Naive thymus-derived CD8-positive, alpha-beta T cell (primary cell): ENCODE measurements at places on chromosomes 3 and 15. TPM values are rescaled to one million over a fixed set of nuclear protein-coding genes. Genes with fewer than 3 reads are reported as not detected.

DNA sequence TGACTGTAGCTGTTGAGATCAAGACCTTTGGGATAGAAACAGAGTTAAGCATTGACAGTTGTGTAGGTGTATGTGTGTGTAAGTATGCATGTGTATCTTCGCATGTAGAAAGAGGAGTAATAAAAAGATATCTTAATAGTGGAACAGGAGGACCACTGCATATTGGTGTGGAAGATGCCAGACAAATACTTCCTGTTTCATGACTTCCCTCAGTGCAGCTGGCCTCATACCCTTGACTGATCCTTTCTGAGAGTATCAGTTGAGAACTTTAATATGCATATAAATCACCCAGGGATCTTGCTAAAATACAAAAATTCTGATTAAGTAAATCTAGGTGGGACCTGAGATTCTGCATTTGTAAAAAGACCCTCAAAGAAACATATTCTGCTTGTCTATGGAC lies 8.5 kb upstream of the ZBED2 start:
- no peak overlapping the region for H3K4me3 ChIP-seq
- H3K27ac ChIP-seq: no peak overlapping the region
- peaks cover 39% of the 10 kb centered on the region for H3K36me3 ChIP-seq

GRCh38 chr3:128973988-128974564 lies 19.8 kb downstream of the CFAP92 start:
- H3K36me3 ChIP-seq: no peaks in the 10 kb centered on the region
- no peaks in the 10 kb centered on the region for H3K27me3 ChIP-seq
- H3K4me3 ChIP-seq: no peak overlapping the region
- DNase-seq: no peak

GRCh38 chr3:151901644-151902285 lies 28.3 kb downstream of the SUCNR1 start:
- H3K27ac ChIP-seq: no peak overlapping the region
- no peak for DNase-seq
- no peaks in the 10 kb centered on the region for H3K36me3 ChIP-seq
- no peaks in the 10 kb centered on the region for H3K27me3 ChIP-seq
- peaks cover 5% of the 10 kb centered on the region for H3K4me1 ChIP-seq

DNA sequence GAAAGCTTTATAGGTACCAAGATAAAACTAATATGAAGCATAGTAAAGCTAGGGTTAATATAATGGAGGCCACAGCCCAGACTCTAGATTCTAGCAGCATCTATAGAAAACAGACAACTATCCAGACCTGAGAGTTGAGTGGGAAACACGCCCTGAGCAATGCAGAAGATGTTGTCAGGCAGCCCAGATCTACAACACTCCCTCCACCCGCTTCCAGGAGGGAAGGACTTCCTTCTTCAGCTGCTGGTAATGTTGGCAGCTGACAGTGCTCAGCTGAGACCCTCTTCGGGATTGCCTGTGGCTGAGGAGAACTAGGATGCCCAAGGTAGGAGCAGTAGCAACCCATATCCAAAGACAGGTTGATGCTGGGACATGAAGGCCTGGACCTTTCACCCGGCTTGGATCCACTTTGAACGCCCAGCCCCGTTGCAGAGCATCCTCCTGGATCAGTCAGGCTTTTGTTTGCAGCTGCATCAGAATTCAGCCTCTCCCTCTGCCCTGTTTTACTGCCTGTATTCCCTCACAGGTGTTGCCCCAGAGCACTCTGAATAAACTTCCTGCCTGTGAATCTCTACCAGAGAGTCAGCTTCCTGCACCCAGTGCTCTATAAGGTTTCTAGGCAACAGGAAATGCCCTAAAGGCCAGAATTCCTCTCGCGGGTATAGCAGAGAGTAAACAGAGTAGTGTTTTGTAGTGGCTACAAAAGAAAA lies 174.7 kb upstream of the IL12A start:
- H3K36me3 ChIP-seq: no peaks in the 10 kb centered on the region
- no peak overlapping the region for H3K4me3 ChIP-seq
- H3K27ac ChIP-seq: no peak overlapping the region
- DNase-seq: no peak
- no peaks in the 10 kb centered on the region for H3K27me3 ChIP-seq

- no peaks in the 10 kb centered on the region for H3K4me1 ChIP-seq
- H3K27ac ChIP-seq: no peak overlapping the region
- H3K27me3 ChIP-seq: no peaks in the 10 kb centered on the region
- no peak for DNase-seq
Observed at GRCh38 chr3:135213822-135214221, 418.8 kb downstream of the EPHB1 start.

Gene P2RY1
- not detected for total RNA-seq

- no peak overlapping the region for H3K4me3 ChIP-seq
- peaks cover 1% of the 10 kb centered on the region for H3K27me3 ChIP-seq
- H3K4me1 ChIP-seq: no peaks in the 10 kb centered on the region
- DNase-seq: no peak
Observed at GRCh38 chr3:132399054-132399929, 18.0 kb upstream of the DNAJC13 start.

Gene CACNA2D3
- total RNA-seq: not detected

- H3K4me3 ChIP-seq: no peak overlapping the region
- no peaks in the 10 kb centered on the region for H3K36me3 ChIP-seq
- H3K4me1 ChIP-seq: no peaks in the 10 kb centered on the region
- no peak overlapping the region for H3K27ac ChIP-seq
Observed at GRCh38 chr3:152019508-152019907, 146.1 kb downstream of the SUCNR1 start.

- no peak for DNase-seq
- H3K36me3 ChIP-seq: no peaks in the 10 kb centered on the region
- no peak overlapping the region for H3K27ac ChIP-seq
- H3K27me3 ChIP-seq: peaks cover 9% of the 10 kb centered on the region
Observed at GRCh38 chr15:66092053-66093016, 161.2 kb downstream of the MEGF11 start.

- H3K4me3 ChIP-seq: no peak overlapping the region
- H3K27ac ChIP-seq: no peak overlapping the region
- no peak for DNase-seq
- no peaks in the 10 kb centered on the region for H3K4me1 ChIP-seq
- peaks cover 69% of the 10 kb centered on the region for H3K27me3 ChIP-seq
Observed at GRCh38 chr3:185270956-185271332, 17.1 kb upstream of the EHHADH start.

GRCh38 chr15:85406916-85407315 lies 26.5 kb downstream of the AKAP13 start:
- H3K4me1 ChIP-seq: peaks cover 86% of the 10 kb centered on the region
- no peaks in the 10 kb centered on the region for H3K36me3 ChIP-seq
- H3K4me3 ChIP-seq: peak overlapping the region; percentile 39
- no peaks in the 10 kb centered on the region for H3K27me3 ChIP-seq
- peak overlapping the region; percentile 92 for H3K27ac ChIP-seq
- no peak for DNase-seq

DNA sequence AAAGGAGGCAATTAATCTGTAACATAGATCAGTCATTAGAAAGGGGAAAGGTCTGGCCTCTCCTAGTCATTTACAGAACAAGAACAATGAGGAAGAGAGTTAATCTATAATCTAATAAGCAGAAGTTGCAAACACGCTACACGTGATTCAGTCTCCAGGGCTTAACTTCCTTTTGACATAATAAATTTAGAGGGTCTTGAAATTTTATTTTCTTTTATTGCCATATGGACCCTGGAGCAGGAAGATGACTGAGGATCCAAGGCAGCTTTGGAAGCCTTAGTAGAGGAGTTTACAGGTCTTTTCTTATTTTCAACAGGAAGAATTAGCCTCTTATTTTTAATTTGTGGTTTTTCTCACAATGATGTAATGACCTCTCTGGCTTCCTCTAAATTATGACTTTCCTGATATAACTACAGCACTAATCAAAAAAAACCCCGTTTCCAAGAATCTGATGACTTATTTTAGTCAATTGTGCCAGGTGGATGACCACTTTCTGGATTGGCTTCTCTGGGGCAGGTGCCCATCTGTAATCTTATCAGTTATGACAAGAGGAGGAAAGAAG lies 32.2 kb downstream of the ADGRG7 start:
- H3K4me1 ChIP-seq: no peaks in the 10 kb centered on the region
- no peak overlapping the region for H3K4me3 ChIP-seq
- DNase-seq: no peak
- H3K27me3 ChIP-seq: peaks cover 17% of the 10 kb centered on the region

GRCh38 chr15:61057830-61058529 lies 171.1 kb downstream of the RORA start:
- H3K36me3 ChIP-seq: no peaks in the 10 kb centered on the region
- H3K4me1 ChIP-seq: no peaks in the 10 kb centered on the region
- H3K27me3 ChIP-seq: no peaks in the 10 kb centered on the region
- no peak overlapping the region for H3K27ac ChIP-seq
- H3K4me3 ChIP-seq: no peak overlapping the region

- H3K27ac ChIP-seq: no peak overlapping the region
- no peak for DNase-seq
- H3K4me3 ChIP-seq: no peak overlapping the region
- no peaks in the 10 kb centered on the region for H3K36me3 ChIP-seq
- H3K27me3 ChIP-seq: no peaks in the 10 kb centered on the region
- no peaks in the 10 kb centered on the region for H3K4me1 ChIP-seq
Observed at GRCh38 chr3:87136066-87136596, 91.0 kb upstream of the CHMP2B start.

Gene TMEM45A
- total RNA-seq: 0.08 TPM

DNA sequence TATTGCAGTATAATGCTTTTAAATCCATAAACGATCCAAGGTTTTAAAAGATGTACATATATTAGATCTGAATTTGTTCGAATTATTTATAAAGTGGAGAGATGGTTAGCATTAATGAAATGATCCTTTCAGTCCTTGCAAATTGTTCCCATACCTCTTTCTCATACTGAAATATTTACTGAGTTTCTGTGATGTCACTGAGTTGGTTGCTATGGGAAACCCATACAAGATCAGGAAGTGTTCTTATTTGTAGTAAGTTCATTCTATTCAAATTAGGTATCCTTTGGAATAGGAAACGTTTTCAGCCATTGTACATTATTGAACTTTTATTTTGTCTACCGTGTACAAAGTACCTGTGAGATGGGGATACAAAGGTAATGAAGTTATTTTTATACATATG lies 73.2 kb upstream of the CHL1 start:
- no peaks in the 10 kb centered on the region for H3K4me1 ChIP-seq
- no peaks in the 10 kb centered on the region for H3K36me3 ChIP-seq
- H3K27me3 ChIP-seq: no peaks in the 10 kb centered on the region
- H3K27ac ChIP-seq: no peak overlapping the region

GRCh38 chr3:197533396-197533795 lies 22.4 kb downstream of the BDH1 start:
- H3K36me3 ChIP-seq: peaks cover 7% of the 10 kb centered on the region
- H3K4me1 ChIP-seq: no peaks in the 10 kb centered on the region

GRCh38 chr3:84224262-84224661 lies 734.5 kb upstream of the CADM2 start:
- H3K27ac ChIP-seq: no peak overlapping the region
- H3K27me3 ChIP-seq: no peaks in the 10 kb centered on the region
- no peaks in the 10 kb centered on the region for H3K36me3 ChIP-seq
- no peak for DNase-seq

DNA sequence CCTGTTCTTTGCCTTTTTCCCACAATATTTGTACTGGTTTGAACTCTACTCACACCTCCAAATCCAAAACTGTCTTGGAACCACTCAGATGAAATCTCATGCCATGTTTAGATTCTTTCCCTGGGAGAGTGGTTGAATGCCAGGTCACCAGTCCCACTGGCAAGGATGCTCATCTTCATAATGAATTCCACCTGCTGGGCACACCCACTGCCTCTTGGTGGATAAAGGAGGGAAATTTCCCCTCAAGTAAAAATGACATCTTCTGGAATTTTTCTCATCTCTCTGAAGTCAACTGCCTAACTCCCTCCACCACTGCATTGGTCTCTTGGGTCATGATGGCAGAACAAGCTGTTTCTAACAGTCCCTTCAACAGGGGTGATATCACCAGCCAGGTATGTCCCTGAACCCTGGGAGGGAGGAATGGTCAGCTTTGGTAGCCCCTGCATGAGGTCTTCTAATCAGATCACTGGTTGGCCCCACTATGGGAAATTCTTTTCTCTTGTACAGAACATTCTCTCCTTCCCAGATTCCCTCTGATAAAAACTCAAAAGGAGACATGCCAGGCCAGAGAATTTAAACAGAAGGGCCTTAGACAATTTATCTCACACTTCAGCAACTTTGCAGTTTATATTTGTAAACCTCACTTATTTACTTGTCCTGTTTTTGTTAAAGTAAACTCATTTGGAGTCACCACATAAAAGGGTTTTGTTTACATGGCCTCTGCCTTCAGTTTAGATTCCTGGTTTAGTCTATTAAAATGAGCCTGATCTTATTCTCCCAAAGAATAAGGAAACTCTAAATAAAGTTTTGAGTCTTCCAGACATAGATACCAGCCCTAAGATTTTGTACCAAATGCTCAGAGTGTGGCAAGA lies 143.4 kb downstream of the WNT5A start:
- H3K27me3 ChIP-seq: peaks cover 7% of the 10 kb centered on the region
- H3K4me1 ChIP-seq: no peaks in the 10 kb centered on the region
- H3K36me3 ChIP-seq: no peaks in the 10 kb centered on the region
- H3K27ac ChIP-seq: no peak overlapping the region
- DNase-seq: no peak

Gene TRIM42
- total RNA-seq: not detected

GRCh38 chr3:113698956-113699355 lies 2.5 kb upstream of the USF3 start:
- H3K4me3 ChIP-seq: peak overlapping the region; percentile 65
- H3K4me1 ChIP-seq: peaks cover 23% of the 10 kb centered on the region
- no peak overlapping the region for H3K27ac ChIP-seq
- DNase-seq: no peak
- no peaks in the 10 kb centered on the region for H3K36me3 ChIP-seq

- DNase-seq: no peak
- peaks cover 2% of the 10 kb centered on the region for H3K4me1 ChIP-seq
- no peak overlapping the region for H3K27ac ChIP-seq
- no peak overlapping the region for H3K4me3 ChIP-seq
Observed at GRCh38 chr15:65901836-65902235, 32.5 kb downstream of the RAB11A start.

GRCh38 chr3:56370991-56371775 lies 97.1 kb downstream of the ERC2 start:
- H3K4me1 ChIP-seq: no peaks in the 10 kb centered on the region
- H3K36me3 ChIP-seq: no peaks in the 10 kb centered on the region
- H3K27ac ChIP-seq: no peak overlapping the region

GRCh38 chr3:188244395-188244861 lies 90.5 kb downstream of the LPP start:
- H3K4me1 ChIP-seq: peaks cover 7% of the 10 kb centered on the region
- H3K27me3 ChIP-seq: no peaks in the 10 kb centered on the region
- H3K27ac ChIP-seq: no peak overlapping the region
- no peaks in the 10 kb centered on the region for H3K36me3 ChIP-seq

GRCh38 chr3:10529809-10530208 lies 24.4 kb upstream of the ATP2B2 start:
- H3K36me3 ChIP-seq: no peaks in the 10 kb centered on the region
- H3K27me3 ChIP-seq: peaks cover 9% of the 10 kb centered on the region
- DNase-seq: no peak
- no peaks in the 10 kb centered on the region for H3K4me1 ChIP-seq
- H3K4me3 ChIP-seq: no peak overlapping the region

GRCh38 chr3:159964166-159964973 lies 24.3 kb upstream of the IL12A start:
- no peak overlapping the region for H3K27ac ChIP-seq
- H3K4me3 ChIP-seq: no peak overlapping the region
- no peaks in the 10 kb centered on the region for H3K36me3 ChIP-seq

Gene TMIE
- 2.1 TPM for total RNA-seq

- peaks cover 3% of the 10 kb centered on the region for H3K36me3 ChIP-seq
- peak; percentile 62 for DNase-seq
Observed at GRCh38 chr3:71723452-71724170, 1.6 kb downstream of the EIF4E3 start.
